ENCODE measurements at places on chromosomes 5 and 9. TPM values are rescaled to one million over a fixed set of nuclear protein-coding genes. Genes with fewer than 3 reads are reported as not detected.

SNCAIP gene
- not detected for total RNA-seq

MCIDAS gene
- total RNA-seq, result 0.08 TPM

GABRG2 gene
- not detected for total RNA-seq

ZNF79 gene
- total RNA-seq, result 7.1 TPM

ARID3C gene
- total RNA-seq, result not detected

SLC6A19 gene
- total RNA-seq, result not detected

CD14 gene
- 10.3 TPM for total RNA-seq

TAF1L gene
- total RNA-seq, result not detected

TMEM174 gene
- total RNA-seq, result not detected

TAF11L12 gene
- total RNA-seq, result not detected

SMC5 gene
- 30.2 TPM for total RNA-seq

ARHGEF39 gene
- 0.41 TPM for total RNA-seq

CDK7 gene
- total RNA-seq, result 50.0 TPM

SPINK6 gene
- total RNA-seq, result not detected

PCDHGA10 gene
- total RNA-seq, result 1.2 TPM

HMMR gene
- total RNA-seq, result 119 TPM

GRIA1 gene
- not detected for total RNA-seq

BAAT gene
- total RNA-seq, result not detected

TEK gene
- total RNA-seq, result 4.0 TPM

FRMD3 gene
- 15.5 TPM for total RNA-seq

RIC1 gene
- total RNA-seq, result 25.3 TPM

N4BP3 gene
- total RNA-seq, result 0.79 TPM

STXBP1 gene
- total RNA-seq, result 72.6 TPM

CFAP90 gene
- total RNA-seq, result not detected

CNTFR gene
- not detected for total RNA-seq

PDE8B gene
- not detected for total RNA-seq

RIOK2 gene
- total RNA-seq, result 34.1 TPM

GPR151 gene
- total RNA-seq, result not detected

HEMGN gene
- total RNA-seq, result not detected

TAS2R1 gene
- total RNA-seq, result not detected

SLC22A4 gene
- 4.4 TPM for total RNA-seq

IFNA13 gene
- not detected for total RNA-seq

GMCL2 gene
- total RNA-seq, result not detected

PCDHA9 gene
- total RNA-seq, result under 0.01 TPM

SQSTM1 gene
- 772 TPM for total RNA-seq

MYORG gene
- 0.97 TPM for total RNA-seq

CSF1R gene
- 1.2 TPM for total RNA-seq

OR2V2 gene
- not detected for total RNA-seq

OMD gene
- 0.81 TPM for total RNA-seq

OGN gene
- total RNA-seq, result not detected

NR5A1 gene
- not detected for total RNA-seq

C5orf52 gene
- not detected for total RNA-seq

FBLL1 gene
- 4.6 TPM for total RNA-seq

LCN1 gene
- not detected for total RNA-seq

EIF4EBP3 gene
- not detected for total RNA-seq

LCNL1 gene
- not detected for total RNA-seq

SH3RF2 gene
- 11.2 TPM for total RNA-seq

NRG2 gene
- total RNA-seq, result not detected

RAB3C gene
- not detected for total RNA-seq

NAA35 gene
- total RNA-seq, result 15.7 TPM

POLE3 gene
- 72.3 TPM for total RNA-seq

RASA1 gene
- 36.9 TPM for total RNA-seq

OR1Q1 gene
- total RNA-seq, result not detected

PLPP7 gene
- not detected for total RNA-seq

SPINK7 gene
- total RNA-seq, result not detected

PNPLA7 gene
- not detected for total RNA-seq

MSX2 gene
- 3.0 TPM for total RNA-seq

TESK1 gene
- total RNA-seq, result 1.2 TPM
